ENCODE measurements at places on chromosomes 4 and X.

DNA sequence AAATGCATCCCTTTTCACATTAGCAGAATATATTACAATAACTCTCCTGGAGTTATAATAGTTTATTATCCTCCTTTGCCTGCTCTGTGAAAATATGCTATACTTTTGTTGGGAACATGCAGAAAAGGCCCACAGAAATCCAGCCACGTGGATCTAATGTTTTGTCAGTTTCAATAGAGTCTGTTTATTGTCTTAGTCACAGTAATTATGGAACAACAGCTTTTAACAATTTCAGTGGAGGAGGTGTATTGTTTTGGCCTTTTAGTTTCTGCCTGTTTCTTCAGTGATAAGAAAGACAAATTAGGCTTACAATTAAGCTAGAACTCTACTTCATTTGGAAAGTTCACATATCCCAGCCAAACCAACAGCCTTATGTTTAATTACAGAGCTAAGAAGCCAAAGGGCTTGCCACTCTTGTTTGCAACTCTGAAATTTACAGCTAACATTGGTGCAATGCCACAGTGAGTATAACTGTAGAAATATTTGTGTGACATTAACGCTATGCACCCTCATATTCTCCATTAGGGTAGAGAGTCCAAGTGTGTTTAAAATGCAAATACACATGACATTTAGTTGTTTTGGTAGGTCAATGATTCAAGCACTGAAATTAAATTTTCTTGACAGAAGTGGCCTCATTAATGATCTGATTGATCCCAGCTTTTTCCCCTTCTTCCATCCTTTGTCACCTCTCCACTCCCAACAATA is 175.8 kb downstream of the USP46 start:
- DNase-seq: no peak

GRCh38 chr4:76293772-76294171 is 12.8 kb upstream of the STBD1 start:
- DNase-seq: no peak

GRCh38 chrX:10156199-10157031 is at the start of gene CLCN4:
CLCN4 (plus strand) TSS chrX:10156975; CDS start chrX:10185033, 28,058 bp downstream.
- no peak for DNase-seq

GRCh38 chr4:23060776-23061175 is 368.0 kb downstream of the GBA3 start:
- DNase-seq: no peak

GRCh38 chrX:115183980-115184379 is 5.2 kb upstream of the RBMXL3 start:
- no peak for DNase-seq

- DNase-seq: no peak
Measured at GRCh38 chr4:140757232-140757630, 1.0 kb upstream of the TBC1D9 start.

GRCh38 chr4:6988016-6988715 is 55.0 kb upstream of the TADA2B start:
- DNase-seq: no peak

DNA sequence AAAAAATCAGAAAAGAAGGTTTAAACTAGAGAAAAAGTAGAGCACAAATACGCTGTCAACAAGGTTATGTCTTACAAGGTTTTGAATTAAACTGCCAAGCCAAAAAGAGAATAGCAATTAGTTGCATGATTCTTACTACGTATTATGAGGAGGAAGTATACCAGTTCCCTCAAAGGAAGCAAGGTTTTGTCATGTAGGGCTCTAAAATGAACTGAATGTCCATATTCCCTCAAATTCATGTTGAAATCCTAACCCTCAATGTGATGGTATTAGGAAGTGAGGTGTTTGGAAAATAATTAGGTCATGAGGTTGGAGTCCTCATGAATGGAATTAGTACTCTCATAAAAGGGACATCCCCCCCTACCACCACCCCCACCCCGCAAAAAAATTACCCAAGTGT is 201.0 kb downstream of the FBXW7 start:
- no peak for DNase-seq

GRCh38 chrX:105458846-105459245 is 238.4 kb upstream of the TEX13A start:
- DNase-seq: no peak

DNA sequence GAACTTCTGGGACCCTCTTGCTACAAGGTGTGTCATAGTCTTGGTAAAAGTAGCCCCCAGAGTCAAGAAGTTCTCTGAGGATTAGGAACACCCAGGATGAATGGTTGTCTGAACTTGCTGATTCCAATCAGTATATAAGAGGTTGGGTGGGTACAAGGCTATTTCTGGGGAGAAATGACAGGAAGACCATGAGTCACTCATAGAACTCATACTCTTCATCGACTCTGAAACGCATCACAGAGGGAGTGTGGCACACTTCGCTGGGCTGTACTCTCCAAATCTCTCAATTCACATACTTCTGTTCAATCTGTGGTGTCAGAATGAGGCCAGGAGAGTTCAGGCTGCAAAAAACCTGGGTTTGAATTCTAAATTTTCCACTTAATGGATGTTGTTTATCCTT is 193.2 kb upstream of the LEF1 start:
- DNase-seq: peak; percentile 35

DNA sequence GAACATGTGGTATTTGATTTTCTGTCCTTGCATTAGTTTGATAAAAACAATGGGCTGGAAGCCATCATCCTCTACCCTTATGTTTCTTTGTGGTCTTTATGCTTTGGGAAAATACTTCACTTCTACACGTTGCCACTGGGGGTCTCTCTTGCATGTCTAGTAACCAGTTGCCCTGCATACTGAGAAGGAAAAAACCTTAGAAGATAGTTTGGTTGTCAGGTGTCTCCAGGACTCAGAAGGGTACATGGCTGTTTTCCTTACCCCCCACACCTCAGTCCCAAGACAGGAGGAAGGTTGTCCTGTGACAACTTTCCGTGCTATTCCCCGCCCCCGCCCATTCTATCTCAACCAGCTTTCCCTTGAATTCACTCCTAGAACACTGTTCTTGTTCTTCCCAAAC is 62.1 kb upstream of the LANCL3 start:
- no peak for DNase-seq

DNA sequence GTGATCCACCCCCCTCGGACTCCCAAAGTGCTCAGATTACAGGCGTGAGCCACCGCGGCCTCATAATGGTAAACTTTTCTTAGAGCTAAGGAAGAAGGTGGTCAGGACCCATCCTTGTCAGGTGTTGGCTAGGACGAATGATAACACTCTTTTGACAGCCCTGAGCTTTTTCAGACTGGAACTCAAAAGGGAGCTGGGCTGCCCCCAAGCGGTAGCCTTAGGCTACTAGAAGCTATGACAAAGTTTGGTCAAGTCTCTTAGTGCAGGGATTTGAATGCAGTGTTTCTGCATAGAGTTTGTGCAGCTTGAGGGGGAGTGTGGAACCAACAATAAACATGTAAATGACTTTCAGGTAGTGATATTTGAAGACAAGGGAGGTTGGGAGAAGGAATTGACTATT is 11.8 kb upstream of the HSD17B10 start:
- peak; percentile 70 for DNase-seq

DNA sequence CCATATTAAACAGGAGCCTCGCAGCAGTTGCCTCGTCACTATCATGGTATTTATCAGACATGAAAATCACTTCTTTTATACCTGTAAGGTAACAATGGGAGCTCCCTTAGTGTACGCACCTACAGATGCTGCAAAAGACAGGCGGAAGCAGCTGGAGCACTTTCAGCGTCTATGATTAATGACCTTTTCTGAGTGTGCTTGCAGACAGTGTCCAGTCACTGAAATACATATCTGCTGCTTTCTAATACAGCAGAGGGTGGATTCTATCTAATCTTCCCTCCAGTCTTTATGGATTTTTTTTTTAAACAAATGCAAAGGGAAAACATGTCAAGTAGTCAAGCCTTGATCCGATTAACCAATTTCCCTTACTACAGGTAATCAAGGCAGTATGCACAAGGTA is 24.1 kb downstream of the DCTD start:
- no peak for DNase-seq

- no peak for DNase-seq
Measured at GRCh38 chr4:130028552-130028951, 932.6 kb downstream of the C4orf33 start.

DNA sequence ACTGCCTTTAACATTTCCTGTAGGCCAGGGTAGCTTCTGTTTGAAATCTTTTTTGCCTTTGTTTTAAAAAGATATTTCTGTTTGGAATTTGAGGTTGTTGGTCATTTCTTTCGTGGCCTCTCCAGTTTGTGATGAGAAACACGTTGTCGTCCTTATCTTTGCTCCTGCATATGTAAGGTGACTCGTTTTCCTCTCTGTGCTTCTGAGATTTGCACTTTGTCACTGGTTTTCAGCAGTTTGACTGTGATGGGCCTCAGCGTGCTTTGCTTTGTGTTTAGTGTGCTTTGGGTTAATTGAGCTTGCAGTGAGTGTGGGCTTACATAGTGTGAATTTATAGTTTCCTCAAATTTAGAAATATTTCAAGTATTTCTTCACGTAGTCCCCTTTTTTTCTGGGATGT is 81.5 kb downstream of the FAM193A start:
- DNase-seq: no peak

DNA sequence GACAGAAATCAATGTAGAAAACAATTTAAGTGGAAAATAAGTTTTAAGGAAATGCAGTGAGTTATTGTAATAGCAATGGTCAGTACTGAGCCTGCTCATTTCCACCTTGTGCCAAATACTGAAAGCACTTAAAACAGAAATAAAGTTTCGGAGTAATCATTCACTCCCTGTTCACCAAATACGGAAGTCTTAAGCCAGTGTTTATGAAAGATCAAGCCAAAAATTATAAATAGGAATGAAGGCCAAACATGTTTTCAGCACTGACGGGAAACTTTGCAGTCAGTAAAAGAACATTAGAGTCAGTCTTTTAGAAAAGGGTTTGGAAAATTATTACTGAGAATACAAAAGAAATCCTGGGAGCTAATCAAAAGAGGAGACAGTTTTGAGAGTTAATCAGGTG is 178.6 kb downstream of the DMD start:
- no peak for DNase-seq

DNA sequence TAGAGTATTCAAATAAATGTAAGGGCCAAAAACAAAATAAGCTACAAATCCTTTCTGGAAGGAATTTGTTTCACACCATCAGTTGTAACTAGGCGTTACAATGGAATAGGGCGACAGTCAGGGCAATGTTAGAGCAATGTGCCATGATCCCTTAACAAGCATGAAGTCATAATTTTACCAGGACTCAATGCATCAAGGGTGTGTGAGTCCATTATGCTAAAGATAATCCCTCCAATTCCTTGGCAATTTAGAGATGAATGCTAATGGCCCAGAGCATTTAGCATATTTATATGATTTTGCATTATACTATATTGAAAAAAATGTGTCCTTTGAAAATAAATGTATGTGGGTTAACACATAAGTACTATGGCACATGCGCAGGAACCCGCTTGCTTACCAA is 73.1 kb downstream of the GRIA2 start:
- no peak for DNase-seq

GRCh38 chrX:14837155-14837554 is 35.7 kb downstream of the FANCB start:
- DNase-seq: no peak

DNA sequence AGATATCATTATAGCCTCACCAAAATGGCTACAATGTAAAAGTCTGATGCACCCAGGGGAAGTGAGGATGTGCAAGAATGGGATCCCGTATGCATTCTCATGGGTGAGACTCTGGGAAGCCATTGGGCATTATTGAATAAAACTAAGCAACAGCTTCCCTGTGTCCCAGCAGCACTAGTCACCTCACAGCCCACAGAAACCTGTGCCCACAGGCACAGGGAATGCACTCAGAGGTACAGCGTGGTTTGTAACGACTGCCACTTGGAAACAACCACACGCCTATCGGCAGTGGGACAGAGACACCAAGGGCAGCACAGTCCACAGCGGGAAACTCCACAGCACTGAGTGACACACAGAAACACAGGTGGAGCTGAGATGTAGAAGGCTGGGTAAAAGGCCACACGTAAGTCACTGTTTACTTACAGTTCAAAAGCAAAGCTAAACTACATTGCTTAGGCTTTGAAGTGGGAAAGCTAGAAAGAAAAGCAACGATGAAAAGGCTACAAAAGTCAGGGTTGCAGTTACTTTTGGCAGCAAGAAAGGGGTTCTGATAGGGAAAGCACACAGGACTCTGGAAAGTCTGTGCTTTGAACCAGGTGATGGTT is 69.2 kb downstream of the HAUS3 start:
- DNase-seq: peak; percentile 24

DNA sequence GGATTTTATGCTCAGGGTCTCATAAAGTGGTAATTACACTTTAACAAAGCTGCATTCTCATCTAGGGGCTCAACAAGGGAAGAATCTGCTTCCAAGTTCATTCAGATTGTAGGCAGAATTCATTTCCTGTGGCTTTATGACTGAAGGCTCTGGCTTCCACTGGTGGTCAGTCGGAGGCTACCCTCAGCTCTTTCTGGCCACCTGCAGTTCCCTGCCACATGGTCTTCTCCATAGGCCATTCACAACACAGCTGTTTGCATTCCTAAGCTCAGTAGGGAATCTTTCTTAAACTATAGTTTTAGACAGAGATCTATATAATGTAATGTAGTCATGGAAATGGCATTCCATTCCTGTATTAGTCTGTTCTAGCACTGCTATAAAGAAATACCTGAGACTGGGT is 973.0 kb upstream of the SLIT2 start:
- no peak for DNase-seq

GRCh38 chr4:182427554-182427953 is 184.4 kb downstream of the TENM3 start:
- DNase-seq: no peak

- DNase-seq: no peak
Measured at GRCh38 chr4:52926196-52926974, 64.3 kb downstream of the RASL11B start.

DNA sequence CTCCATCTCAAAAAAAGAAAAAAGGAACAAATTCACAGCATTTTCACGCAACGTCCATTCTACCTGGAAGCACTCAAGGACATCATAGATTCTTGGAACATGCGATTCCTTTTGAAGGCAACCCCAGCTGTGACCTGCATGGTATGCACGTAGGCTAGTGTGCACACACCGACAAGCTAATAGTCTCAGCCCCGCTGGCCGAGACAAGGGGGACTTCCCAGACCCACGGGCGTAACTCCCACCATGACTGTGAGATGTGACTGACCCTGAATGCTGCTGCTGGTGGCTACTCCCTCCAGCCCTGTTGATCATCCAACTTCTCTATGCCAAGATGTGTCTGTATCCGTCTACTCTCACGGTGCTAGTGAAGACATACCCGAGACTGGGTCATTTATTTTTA is 78.3 kb downstream of the CRLF2 start:
- no peak for DNase-seq

GRCh38 chr4:146029147-146029546 is 90.5 kb upstream of the ZNF827 start:
- DNase-seq: no peak

DNA sequence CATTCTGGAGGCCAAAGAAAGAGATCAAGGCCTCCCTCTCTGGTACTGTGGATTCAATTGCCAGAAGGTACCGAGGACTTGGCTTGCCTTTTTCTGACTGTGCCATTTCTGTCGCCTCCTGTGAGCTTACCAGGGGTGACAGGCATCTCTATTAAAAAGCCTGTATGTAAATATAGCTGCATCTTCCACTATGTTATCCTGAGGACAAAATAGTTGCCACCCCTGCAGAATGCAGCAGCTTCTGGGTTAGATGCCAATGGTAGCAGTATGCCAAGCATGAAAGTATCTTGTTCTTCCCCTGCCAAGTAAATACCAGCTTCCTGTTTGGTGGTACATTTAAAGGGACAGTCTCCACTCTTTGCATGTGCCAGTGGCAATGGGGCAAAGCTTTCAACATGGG is 10.7 kb downstream of the TRPC5OS start:
- no peak for DNase-seq

GRCh38 chr4:57430726-57431125 is 320.5 kb upstream of the IGFBP7 start:
- DNase-seq: no peak
